ENCODE measurements at places on chromosomes 7 and 10.

GRCh38 chr10:33112831-33113455 lies 154.9 kb upstream of the ITGB1 start:
- DNase-seq, result no peak

GRCh38 chr7:47255441-47255840 lies 326.5 kb downstream of the TNS3 start:
- no peak for DNase-seq

DNA sequence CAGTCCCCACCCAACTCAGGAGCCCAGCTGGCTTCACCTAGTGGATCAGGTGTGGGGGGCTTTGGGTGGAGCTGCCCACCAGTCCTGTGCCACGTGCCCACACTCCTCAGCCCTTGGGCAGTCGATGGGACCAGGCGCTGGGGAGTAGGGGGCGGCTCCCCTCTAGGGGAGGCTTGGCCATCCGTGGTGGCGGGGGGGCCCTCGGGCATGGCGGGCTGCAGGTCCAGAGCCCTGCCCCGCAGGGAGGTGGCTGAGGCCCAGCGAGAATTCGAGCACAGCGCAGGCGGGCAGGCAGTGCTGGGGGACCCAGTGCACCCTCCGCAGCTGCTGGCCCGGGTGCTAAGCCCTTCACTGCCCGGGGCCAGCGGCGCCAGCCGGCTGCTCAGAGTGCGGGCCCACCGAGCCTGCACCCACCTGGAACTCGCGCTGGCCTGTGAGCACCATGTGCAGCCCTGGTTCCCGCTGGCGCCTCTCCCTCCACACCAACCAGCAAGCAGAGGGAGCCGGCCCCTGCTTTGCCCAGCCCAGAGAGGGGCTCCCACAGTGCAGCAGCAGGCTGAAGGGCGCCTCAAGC lies 29.3 kb downstream of the ASNS start:
- no peak for DNase-seq

- DNase-seq, result no peak
Measured at GRCh38 chr7:73995330-73995729, 32.6 kb upstream of the ELN start.

DNA sequence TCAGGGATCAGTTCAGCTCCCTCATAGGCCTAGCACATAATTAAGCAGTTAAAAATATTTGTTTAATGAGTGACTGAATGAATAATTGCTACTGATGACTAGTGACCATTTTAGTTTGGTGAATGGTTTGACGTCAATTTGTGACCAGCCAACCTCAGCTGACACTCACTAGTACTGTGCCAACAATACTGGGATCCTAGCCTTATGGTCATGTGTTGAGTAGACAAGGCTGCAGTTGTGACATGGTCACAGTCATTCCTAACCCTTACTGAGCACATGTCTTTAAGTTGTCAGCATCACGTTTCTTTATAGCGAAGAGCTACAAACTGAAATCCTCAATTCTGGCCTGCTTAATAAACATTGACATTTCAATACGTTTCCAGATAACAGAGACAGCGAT lies 86.9 kb upstream of the SLC26A5 start:
- no peak for DNase-seq

DNA sequence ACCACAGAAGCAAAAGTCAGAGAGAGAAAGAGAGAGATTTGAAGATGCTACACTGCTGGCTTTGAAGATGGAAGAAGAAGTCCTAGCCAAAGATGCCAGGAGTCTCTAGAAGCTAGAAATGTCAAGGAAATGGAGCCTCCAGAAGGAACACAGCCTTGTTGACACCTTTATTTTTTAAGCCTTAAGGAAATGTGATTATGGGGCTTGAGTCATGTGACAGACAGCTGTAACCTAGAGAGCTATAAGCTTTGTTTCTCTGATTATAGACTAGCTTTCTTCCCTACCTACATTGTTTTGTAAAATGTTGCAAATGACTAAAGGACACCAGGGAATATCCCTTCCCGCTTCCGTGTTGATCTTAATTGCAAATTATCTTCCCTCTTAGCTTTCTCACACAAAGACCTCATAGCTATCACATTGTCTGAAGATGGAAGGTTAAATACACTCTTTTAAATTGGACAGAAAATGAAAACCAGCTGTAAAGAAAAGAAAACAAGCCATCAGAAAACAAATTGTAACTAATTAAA lies 199.9 kb downstream of the ARHGAP12 start:
- no peak for DNase-seq

DNA sequence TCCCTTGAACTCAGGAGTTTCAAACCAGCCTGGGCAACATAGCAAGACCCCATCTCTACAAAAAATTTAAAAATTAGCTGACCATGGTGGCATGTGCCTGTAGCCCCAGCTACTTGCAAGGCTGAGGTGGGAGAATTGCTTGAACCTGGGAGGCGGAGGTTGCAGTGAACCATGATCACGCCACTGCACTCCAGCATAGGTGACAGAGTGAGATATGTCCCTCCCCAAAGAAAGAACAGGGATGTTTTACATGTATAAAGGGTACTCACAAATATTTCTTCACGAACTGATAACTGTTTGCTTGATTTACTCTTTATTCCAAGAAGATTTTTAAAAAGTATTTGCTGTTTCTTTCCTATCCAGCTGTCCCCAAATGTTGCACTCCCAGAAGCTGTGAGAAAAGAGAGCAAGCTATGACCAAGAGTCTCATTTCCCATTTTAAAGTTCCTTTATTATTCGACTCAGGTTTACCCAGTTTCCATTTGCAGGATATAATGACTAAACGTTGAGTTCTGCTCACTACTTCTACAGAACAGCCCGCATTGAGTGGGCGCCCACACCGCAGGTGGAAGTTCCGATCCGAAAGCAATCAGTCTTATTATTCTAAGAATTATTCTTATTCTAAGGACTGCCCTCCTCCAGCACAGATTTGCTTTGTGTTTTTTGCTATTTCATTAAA lies 90.7 kb downstream of the APBB1IP start:
- no peak for DNase-seq

DNA sequence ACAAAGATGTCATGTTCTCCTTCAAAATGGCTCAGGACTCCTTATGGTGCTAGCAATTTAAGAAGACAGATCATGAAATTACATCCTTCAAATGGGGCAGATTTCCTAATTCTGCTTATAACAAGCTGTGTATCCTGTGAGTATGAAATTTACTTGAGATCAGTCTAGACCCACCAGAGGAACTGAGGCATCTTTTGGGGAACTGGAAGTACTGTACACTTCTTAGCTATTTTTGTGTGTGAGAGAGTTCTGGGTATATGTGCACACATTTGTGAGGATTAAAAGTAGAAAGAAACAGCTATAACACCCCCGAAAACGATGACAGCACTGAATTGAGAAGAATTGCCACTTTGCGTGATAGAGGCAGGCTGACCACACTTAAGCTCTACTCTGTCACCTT lies 187.0 kb upstream of the CCDC6 start:
- DNase-seq, result no peak

GRCh38 chr10:33524041-33524440 lies 189.6 kb upstream of the NRP1 start:
- no peak for DNase-seq

DNA sequence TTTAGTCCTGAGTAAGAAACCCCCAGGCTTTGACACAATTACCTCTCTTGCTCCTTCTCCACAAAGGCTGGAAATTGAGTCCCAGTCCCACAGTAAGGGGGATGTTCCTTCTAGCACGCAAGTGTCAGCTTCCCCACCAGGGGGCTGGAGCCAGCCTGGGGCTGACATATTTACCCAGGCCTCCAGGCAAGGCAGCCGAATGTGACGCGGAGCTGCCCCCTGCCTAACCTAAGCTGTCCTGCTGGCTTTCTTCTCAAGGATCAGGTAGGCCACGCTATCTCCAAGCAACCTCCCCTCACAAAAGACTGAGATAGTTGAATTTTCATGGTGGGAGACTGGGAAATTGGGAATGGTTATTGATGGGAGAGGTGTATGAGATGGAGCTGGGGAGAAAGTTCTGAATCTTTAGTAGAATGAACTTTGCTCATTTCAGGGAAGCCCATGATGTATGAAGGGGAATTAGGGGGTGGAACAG lies 19.2 kb upstream of the BMPER start:
- DNase-seq, result no peak

DNA sequence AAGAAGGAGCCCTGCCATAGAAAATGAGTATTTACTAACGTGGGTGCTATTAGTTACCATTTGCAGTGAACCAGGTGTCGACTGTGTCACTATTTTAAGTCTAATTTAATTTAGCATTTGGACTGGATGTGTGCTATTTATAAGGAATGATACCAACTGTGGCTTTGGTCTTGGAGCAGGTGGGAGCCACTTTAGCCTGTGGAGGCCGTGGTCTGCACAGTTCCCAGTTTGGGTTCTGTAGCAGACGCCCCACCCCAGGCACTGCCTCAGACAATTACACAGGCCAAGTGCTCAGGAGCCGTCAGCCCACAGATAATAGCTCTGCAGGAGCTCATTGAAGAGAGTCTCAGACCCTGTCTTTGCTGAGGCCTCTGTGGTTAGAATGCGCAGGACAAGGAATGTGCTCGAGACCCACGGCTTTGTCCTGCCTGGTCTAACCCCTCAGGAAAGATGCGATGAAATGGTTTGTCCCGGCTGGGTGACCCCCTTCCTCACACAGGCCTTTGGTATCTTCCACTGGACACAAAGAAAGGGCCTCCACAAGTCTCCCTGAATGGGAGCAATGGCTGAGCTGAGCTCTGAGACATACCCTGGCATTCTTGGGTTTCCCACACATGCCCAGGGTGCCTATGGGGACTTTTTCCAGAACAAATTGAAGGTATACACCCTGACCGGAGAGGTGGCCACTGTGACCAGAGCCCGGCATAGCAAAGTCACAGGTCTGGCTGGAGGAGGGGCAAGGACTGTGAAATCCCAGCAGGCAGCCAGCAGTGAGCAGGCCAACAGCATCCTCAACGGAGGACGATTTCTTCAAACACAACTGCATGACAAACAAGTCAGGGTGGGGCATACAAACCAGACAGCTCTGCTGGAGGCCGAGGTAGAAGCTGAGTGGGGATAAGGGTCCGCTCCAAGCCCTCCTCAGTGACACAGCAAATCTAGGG lies 251.2 kb downstream of the ARHGAP12 start:
- no peak for DNase-seq

- DNase-seq, result no peak
Measured at GRCh38 chr10:88228130-88228529, 355.0 kb downstream of the RNLS start.

DNA sequence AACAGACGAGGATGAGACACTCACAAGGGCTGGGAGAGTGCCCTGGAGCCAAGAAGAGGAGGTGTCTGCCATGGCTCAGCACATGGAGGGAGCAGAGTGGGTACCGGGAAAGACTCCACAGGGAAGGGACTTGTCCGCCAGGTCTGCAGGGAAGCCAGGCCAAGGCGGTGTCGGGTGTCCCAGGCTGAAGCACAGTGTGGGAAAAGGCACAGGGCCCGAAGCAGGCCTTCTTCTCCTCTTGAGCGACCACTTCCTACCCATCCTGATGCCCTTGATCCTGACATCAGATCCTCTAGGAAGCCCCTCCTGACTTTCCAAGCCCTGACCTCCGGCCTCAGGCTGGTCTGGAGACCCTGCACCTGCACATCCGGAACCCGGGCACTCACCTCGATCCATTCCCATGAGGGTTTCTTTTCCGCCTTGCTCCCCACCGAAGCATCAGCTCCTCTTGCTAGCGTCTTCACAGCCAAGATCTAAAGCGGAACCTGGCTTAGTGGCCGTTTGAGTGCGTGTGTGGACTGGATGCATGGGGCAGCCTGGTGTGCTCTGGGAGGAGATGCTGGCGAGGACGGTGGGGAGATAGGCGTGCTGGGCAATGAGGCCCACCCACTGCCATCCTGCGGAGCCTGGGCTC lies 8.5 kb downstream of the CALML3 start:
- DNase-seq, result no peak

DNA sequence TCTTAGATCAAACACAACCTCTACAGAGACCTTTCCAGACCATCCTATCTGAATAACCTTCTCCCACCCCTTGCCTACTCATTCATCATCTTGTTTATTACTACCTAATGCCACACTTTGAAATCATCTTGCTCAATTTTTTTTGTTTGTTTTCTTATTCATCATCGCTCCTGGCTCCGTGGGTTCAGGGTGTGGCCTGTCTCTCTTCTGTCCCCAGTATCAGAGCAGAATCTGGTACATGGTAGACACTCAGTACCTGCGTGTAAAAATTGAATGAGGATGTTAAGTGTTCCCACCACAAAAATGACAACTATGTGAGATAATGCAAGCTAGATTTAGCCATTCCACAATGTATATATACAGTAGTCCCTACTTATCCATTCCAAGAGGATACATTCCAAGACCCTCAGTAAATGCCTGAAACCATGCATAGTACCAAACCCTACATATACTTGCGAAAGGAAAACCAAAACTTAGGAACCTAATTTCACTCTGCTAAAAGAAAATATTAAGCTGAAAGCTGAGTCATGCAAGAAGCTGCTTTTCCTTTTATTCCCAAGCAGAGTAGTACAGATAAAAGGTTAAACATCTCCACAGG lies 72.1 kb upstream of the SEC61G start:
- no peak for DNase-seq

DNA sequence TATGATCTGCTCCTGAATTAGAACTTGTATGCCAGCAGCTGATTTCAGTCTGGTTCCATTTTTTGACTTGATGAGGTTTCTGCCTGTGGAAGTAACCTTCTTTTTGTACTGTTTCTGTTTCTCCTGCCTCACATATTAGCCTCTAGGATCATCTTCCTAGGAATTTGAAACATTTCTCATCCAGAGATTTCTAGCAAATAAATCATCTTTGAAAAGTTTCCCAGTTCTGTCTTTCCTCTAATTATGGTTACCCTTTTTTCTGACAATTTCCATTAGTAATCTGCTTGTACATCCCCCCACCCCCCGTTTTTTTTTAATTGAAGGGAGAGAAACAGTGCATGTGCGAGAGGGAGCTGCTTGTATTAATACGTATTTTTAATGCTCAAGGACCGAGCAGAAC lies 92.2 kb downstream of the NRF1 start:
- DNase-seq, result no peak

DNA sequence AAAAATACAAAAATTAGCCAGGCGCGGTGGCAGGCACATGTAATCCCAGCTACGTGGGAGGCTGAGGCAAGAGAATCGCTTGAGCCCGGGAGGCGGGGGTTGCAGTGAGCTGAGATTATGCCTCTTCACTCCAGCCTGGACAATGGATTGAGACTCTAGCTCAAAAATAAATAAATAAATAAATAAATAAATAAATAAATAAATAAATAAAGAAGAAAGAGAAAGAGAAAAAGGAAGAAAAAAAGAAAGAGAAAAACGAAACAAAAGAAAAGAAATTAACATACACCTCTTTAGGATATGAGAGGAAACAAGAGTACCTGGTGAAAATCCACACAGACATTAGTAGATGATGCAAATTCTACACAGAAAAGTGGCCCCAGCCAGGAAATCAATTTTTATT lies 713.7 kb upstream of the POT1 start:
- no peak for DNase-seq

DNA sequence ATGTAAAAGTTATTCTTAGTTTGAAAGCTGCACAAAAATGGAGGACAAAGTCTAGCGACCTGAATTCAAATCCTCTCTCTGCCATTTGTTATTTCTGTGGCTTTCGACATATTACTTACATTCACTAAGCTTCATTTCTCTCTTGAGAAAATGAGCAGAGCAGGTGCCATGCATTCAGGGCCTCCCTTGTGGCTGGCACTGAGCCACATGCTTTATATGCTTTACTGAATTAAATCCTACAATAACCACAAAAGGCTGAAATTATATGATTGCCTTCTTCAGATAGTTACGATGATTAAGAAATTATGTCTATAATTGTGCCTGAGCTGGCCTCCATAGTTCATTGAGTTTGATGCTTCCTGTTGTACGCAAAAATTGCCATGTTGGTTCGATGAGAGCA lies 98.7 kb downstream of the NPSR1 start:
- DNase-seq, result no peak

- DNase-seq, result no peak
Measured at GRCh38 chr10:14486777-14487487, 156.2 kb upstream of the FRMD4A start.

All from stimulated activated CD4-positive, alpha-beta T cell treated with anti-CD3 and anti-CD28 coated beads, Interleukin-4, amount 100 ng/mL, for 24 hours (primary cell).